ENCODE measurements at places on chromosomes 2 and 18.

DNA sequence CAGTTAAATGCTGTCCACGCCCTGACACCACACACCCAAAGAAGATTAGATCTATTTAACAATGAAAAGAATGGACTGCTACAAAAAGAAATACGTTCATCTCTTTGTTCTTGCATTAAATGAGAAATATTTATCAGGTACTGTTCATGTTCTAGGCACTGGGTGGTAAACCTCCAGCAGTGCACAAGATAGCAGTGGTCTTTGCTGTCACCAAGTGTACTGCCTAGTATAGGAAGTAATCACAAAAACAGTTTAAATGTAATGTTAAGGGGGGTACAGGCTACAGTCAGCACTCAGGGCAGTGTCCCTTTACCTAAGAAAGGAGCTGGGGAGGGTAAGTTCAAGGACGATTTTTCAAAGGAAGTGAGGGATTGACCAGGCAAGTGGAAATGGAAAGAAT lies 443.6 kb downstream of the PARD3B start:
- DNase-seq: no peak

DNA sequence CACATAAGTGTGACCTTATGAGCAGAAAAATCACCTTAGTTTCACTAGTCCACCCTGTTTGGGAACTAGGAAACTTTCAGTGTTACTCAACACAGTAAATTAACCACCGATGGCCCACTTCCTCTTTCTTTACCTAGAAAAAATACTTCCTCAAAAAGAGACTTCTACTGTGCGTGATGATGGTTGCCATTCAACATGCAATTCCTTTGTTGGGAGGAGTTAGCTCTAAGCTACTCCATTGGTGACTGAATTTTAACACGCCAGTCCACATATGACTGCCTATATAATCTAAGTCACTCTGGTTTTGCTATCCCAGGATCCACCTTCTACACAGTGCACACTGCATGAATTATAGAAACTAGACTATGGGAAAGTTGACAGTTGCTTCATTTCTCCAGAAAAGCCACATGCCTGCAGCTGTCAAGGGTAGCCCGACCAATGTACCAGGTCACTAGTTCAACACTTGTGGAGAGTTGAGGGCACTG lies 47.8 kb upstream of the REG3G start:
- DNase-seq: peak; percentile 99

GRCh38 chr2:191190435-191190834 lies 39.6 kb upstream of the STAT4 start:
- no peak for DNase-seq

DNA sequence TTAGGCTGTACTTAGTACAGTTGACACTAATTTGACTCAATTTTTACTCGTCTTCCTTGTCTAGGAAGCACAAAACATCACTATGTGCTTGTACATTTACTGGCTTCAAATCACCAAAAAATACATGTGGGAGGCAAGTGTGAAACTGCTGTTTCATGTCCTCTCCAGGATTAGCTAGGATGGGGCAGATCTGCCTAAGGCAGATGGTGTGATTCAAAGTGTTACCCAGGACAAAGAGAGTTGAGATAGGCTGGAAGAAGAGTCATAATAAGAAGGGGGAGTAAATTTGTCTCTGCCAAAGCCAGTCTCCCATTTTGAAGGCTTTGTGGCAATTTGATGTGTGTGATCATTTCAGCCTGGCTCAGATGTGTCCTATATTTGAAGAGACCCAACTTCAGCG lies 821.6 kb upstream of the ZEB2 start:
- DNase-seq: no peak

DNA sequence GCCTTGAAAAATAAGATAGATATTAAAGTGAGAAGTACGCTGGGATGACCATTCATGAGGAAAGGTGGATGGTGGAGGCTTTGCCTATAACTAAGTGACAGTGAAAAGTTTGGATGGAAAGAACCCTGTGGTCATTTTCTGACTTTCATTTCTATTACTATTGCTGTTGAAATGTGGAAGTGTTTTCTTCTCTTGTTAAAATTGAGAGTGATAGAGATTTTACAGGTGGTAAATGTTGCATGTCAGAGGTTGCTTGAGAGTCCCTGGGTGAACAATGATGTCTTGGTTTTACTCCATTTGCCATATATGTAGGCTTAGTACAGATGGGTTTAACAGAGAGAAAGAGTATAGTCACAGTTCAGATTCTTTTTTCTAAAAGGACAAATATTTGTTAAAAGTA lies 18.4 kb downstream of the NCOA1 start:
- DNase-seq: no peak

GRCh38 chr2:6749962-6750361 lies 115.7 kb downstream of the CMPK2 start:
- no peak for DNase-seq

DNA sequence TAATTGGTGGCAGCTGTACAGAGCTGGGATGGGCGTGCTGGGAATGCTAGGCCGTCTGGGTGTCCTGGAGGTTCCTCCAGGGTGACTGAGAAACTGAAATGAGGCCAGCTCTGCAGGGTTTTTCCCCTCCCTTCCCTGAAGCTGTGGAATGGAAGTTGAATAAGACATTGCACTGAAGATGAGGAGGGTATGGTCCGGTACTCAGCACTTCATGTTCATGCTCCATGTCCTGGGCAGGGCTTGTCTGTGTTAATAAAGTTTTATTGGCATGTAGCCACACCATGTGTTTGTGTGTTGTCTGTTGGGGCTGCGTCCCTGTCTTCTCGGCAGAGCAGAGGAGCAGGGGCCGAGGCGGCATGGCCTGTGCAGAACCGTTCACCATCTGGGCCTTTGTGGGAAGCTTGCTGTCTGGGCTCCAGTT lies 154.0 kb downstream of the LDLRAD4 start:
- no peak for DNase-seq

DNA sequence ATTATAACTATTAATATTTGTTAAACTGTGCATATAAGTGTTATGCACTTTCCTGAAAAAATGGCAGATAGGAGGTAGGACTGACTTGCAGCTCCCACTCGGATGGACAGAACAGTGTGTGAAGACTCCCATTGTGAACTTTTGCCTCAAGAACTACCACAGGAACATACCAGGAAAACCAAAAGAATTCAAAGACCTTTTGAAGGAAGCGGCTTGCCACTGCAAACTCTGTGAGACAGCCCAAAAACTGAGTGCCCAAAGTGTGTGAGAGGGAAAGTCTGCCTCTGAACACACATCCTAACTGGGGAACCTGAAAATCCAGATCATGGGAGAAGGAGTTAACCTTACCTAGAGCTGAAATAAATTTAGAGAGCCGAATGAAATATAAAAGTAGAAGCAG lies 171.0 kb downstream of the ZBTB7C start:
- DNase-seq: no peak

- no peak for DNase-seq
Observed at GRCh38 chr2:226312155-226312554, 487.5 kb downstream of the IRS1 start.

DNA sequence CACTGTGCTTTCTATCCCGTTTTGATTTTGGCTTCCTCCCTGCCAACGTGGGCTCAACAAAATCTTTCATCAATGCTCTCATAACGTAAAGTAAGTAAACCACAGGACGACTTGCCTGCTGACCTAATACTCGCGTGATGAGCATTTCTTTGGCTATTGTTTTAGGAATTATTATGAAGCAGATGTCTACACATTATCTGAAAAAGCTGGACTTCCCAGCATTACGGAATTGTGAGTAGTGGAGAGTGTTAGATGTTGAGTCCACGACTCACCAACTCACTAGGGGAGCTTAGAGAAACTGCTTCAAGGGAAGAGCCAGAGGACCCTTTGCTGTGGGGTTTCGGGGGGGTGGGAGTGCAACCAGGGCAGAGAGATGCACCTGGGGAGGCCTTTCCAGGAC lies 21.9 kb downstream of the HJURP start:
- DNase-seq: no peak

DNA sequence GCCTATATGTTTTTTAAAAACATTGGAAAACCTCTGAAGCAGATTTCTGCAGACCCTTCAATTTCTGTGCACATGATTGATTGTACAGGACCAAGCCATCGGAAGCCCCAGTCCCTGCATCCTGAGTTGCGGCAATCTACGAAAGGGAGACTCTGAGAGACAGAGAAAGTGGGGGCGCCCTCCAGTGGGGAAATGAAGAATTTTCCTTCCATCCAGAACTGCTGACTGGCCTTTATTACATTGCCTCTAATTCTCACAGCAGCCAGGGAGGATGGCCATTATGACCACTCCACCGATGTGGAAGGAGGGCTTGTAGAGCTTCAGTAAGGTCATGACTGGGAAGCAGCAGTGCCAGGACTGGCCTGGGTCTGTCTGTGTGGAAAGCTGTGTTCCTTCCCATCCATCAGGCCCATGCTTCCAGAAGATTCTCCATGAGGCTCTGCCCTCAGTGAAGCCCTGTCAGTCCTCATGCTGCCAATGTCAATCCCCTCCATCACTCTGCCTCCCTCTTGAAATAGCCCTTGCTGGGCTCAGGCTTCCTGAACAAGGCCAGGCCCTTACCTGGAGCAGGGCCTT lies 20.0 kb upstream of the RESP18 start:
- peak; percentile 58 for DNase-seq

- no peak for DNase-seq
Observed at GRCh38 chr2:177496921-177497320, 104.3 kb downstream of the AGPS start.

DNA sequence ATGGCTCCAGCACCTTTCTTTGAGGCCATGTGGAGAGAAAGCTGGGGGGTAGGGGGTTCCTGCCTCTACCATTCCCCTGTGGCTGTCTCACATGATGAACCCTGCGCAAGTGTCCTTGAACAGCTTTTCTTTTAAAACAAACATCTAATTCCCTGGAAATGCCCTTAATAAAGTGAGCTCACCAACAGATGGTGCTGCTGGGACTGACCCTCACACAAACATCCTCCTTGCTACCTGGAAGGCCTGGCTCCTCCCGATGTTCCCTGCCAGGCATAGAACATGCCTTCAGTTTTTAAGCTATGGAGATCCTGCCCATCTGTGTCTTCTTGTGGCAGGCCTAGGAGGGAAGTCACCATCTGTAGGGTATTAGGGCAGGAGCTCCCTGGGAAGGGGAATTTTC lies 60.7 kb upstream of the GATA6 start:
- DNase-seq: no peak

DNA sequence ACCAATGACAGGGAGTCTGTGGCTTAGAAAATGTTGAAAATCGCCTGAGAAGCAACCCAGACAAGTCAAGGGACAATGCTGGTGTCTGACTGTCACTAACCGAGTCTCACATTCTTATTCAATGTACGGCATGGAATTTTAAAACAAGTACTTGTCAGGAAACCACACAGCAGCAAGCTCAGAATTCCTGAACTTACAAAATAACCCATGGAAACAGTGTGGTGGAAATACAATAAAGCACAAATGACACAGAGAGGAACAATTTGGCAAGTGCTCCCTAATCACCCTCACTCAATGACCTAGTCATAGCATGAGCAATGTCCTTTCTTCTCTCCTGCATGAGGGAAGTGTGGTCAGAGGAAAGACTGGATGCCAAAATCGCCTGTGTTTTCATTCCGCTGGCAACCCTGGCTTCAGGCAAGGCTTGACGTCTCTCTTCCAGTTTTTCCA lies 154.0 kb downstream of the SATB2 start:
- no peak for DNase-seq

GRCh38 chr2:100919316-100919715 lies 82.8 kb upstream of the RPL31 start:
- peak; percentile 14 for DNase-seq

DNA sequence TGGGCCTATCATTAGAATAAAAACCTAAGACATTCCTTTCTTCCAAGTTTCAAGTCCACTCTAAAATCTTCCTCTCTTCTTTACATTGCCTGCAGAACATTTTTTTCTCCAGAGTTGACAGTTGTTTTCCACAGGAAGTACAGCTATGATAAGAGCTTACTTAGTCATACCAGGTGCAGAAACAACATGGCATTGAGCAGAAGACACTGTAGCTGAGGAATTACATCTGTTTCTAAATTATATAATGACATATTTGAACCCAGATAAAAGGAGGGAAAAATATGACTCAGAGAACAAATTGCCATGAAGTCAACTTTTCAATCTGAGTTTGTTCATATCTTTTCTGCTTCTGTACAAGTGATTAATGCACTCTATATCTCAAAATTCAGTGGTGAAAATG lies 30.2 kb downstream of the CMPK2 start:
- no peak for DNase-seq

DNA sequence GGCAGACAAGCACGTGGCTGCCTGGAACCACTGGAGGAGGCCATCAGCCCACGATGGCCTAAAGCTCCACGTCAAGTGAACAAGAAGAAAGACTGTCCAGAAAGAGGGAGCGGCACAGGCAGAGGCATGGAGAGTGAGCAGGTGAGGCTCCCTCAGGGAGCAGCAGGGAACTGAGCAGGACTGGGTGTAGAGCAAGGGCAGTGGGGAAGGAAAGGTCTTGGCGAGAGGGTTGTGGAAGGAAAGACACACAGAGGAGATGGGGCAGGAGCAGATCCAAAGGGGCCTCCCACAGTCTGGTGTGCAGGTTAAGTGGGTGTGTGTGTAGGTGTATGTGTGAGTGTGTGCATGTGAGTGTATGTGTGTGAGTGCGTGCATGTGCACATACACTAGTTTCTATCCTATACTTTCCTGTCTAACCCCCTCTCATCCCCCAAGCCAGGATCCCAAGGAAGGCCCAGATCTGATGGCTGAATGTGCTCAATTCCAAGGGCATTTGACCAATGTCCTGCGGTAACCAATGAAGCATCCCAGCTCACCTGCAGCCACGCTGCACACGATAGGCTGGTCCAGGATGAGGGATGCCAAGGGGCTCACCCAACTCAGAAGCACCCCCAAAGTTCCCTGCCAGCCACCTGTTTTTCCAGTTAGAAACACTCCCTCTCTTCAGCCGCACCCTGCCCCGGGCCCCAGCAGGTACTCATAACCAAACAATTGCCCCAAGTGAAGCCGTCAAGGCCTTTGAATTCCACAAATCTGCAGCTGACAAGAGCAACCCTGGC lies 262.5 kb upstream of the RAB6C start:
- no peak for DNase-seq

DNA sequence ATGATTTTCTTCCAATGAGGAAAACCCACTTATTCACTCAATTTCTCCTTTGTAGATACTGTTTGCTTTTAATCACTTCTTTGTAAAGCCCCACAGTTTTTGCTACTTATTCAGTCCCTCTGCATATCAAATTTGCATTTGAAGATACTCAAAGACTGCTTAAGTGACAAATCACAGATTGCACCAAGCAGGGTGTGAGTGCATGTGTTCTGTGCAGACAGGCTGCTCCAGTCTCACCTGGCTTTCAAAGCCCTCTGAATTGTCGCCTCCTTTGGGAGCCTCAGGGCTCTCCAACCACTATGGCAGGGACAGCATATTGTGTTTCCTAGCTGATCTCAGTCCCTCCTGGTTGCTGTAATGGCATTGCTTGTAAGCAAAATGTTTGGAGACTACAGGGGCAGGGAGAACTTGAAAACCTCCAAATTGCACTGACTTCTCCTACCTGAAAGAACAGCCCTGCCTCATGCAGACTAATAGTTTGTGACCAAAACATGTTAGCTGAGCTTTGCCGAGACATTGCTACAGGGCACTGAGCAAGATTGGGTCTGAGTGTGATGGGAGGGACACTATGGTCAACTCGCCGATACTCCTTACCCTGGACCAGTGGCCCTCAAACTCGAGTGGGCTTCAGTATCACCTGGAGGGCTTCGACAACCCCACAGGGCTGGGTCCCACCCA lies 96.8 kb downstream of the POLE4 start:
- no peak for DNase-seq
